ENCODE measurements at places on chromosomes 16 and 17. TPM values are rescaled to one million over a fixed set of nuclear protein-coding genes. Genes with fewer than 3 reads are reported as not detected.
A peak's percentile ranks its signal among the peaks of the same experiment; 100 is the strongest.

DNA sequence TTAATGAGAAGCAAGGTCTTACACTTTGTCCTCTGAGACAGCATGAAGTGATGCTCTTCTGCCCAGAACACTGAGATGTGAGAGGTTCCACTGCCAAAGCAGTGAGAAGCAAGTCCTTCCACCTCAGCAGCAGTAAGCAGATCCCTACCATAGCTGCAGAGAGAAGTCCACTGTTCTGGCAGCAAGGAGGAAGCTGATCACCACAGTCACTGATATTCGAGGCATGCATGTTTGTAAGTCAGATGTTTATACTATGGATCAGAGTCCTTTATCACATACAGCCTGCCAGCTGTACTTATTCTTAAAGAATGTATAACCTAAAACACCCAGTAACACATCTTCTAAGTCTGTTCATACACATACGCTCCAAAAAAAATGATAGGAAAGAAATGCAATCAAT is 18.2 kb upstream of the METTL2A start:
- no peak for DNase-seq

- no peak for DNase-seq
These were observed 23.8 kb upstream of the SLC12A3 start for GRCh38 chr16:56841233-56841632.

DNA sequence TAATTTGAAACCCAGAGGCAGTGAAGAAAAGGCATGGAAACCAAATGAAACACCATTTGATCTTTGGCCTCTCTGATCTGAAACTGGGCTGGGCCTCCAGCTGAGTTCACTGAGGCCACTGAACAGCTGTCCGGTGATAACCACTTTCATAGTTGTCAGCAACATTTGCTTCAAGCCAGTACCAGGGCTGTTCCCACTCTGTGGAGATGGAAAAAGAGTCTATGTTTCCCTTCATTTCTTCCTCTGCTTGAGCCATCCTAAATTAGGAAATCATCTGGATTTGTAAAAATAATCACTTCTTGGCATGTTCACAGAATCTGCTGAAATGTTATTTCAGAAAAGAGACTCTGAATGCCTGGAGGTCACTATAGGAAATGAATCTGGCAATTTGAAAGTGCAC is 119.3 kb downstream of the STX8 start:
- no peak for DNase-seq

GRCh38 chr17:63406689-63407330 is 39.3 kb downstream of the CYB561 start:
- DNase-seq, result no peak

DNA sequence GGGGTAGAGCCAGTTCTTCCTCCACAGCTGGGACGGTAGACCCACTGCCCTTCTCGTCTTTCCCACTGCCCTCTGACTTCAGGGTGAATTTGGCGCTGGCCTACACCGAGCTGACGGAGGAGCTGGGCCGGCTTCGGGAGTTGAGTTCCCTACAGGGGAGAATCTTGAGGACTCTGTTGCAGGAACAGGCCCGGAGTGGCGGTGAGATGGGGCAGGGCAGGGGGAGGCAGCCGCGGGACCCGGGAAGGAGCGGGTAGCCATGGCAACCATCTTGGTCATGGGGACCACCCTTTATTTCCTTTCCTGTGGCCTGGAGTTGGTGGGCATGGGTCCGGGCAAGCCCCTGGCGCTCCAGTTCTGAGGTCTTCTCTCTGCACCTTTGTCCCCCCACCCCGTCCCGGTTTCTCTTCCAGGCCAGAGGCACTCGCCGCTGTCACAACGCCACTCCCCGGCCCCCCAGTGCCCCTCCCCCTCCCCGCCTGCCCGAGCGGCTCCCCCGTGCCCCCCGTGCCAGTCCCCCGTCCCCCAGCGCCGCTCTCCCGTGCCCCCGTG is 14.4 kb downstream of the TBKBP1 start:
- peak; percentile 36 for DNase-seq

DNA sequence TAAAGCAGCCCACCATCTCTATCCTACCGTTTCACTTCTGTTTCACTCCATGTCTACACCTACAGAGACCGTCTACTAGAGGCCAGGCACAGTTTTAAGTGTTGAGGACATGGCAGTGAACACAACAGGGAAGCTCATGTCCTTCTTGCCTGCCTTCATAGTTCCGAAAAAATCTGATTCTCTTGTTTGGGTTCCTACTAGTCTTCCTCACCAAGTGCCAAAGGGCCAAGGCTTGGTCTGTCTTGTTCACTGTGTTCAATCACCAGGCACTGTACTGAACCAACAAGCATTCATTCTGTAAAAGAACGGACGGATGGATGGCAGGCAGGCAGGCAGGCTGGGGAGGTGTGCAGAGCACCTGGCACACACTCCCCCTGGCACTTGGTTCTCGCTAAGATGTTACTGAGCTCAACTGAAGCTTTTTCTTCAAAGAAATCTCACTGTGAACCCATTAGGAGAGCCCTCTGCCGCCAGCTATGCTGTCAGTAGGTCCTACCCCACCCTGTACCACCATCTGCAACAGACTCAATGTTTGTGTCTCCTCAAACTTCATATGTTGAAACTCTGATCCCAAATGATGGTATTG is 2.5 kb downstream of the DEXI start:
- DNase-seq, result no peak

DNA sequence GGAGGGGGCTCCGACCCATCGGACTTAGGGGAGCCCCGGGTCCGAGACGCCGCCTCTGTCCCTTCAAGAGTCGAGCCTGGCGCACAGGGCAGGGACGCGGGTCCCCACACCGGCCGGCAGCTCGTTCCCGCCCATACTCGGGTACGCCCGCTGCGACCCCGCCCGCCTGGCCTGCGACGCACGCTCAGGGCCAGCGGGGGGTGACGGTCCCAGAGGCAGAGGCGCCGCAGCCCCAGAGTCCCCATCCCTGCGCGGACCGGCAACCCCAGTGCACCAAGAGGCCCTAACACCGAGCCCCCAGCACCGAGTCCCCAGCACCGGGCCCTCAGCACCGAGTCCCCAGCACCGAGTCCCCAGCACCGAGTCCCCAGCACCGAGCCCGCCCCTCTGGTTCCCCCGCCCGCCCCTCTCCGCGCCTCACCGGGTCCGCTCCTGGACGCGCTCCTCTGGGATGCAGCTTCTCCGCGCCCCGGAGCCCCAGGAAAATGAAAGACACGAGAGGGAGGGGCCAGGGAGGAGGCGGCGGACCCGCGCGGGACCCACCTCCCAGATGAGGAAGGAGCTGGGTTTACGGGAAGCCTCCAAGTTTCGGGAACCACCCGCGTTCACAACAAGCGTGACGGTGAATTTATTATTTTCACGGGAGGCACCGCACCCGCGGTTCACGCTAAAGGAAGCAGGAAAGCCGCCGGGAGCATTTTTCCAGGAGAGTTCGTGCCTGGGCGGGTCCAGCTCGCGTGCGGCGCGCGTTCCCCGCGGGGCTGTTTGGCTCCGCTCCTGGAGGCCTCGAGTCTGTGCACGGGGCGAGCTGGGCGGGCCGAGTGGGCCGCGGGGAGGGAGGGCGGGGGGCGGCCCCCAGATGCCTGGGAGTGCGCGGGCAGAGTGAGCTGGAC is at the start of gene SECTM1:
Gene SECTM1 (minus strand): TSS at position 488 of the 893 bp plus-strand sequence. CDS start 6,526 bp downstream, outside the sequence.
- peak; percentile 81 for DNase-seq

DNA sequence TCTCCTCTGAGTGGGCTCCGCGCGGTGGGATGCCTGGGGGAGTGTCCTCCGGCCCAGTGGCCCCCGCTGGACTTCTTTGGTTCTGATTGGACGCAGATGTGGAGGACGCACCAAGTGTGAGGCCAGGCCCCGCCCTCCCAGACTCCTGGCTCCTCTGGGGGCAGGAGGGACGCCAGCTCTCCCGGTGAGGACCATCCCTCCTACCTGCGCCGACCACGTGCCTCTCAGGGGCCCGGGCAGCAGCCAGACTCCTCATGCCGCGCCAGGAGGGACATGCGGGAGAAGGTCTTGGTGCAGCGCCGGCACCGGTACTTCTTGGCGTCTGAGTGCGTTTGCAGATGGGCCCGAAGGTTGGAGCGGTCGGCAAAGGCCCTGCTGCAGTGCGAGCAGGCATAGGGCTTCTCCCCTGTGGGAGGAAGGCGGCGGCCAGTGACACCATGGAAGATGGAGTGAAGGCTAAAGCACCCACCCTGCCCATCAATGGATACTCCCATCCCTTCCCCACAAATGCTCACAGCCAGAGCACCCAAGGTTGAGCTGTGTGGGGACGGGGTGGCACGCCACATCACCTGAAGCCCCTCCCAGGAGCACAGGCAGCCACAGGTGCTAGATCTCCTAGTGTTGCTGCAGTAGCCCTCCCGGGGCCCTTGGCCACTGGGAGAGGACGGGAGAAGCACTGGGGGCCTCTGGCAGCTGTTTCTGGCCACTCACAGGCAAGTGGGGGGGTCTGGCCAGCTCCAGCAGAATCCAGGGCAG is 7.9 kb downstream of the SNAI3 start:
- DNase-seq, result peak; percentile 43

DNA sequence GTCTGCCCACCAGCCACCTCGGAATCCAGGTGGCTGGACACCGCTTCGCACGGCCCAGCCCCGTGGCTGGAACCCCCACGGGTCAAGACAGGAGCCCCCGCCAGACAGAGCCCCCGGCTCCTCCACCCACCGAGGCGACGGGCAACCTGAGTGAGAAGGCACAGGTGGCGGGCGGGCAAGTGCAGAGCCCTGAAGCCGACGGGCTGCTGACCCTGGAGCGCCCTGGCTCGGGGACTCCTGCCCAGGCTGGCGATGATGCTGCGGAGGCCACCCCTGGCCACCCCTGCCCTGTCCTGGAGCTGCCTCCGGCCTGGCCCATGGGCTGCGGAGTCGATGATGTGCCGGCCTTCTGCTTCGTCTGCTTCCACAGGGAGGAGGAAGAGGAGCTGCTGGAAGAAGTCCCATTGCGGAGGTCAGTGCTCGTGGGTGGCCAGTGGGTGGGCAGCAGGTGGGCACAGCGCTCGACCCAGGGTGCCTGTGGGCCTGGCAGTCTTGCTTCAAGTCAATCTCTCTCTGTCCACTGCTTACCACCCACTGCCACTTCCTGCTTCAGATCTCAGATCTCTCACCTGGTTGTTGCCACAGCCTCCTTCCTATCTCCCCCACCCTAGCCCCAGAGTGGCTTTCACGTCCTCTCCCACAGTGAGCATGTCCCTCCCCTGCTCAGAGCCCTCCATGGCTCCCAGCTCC is 33.1 kb upstream of the SBK1 start:
- no peak for DNase-seq

DNA sequence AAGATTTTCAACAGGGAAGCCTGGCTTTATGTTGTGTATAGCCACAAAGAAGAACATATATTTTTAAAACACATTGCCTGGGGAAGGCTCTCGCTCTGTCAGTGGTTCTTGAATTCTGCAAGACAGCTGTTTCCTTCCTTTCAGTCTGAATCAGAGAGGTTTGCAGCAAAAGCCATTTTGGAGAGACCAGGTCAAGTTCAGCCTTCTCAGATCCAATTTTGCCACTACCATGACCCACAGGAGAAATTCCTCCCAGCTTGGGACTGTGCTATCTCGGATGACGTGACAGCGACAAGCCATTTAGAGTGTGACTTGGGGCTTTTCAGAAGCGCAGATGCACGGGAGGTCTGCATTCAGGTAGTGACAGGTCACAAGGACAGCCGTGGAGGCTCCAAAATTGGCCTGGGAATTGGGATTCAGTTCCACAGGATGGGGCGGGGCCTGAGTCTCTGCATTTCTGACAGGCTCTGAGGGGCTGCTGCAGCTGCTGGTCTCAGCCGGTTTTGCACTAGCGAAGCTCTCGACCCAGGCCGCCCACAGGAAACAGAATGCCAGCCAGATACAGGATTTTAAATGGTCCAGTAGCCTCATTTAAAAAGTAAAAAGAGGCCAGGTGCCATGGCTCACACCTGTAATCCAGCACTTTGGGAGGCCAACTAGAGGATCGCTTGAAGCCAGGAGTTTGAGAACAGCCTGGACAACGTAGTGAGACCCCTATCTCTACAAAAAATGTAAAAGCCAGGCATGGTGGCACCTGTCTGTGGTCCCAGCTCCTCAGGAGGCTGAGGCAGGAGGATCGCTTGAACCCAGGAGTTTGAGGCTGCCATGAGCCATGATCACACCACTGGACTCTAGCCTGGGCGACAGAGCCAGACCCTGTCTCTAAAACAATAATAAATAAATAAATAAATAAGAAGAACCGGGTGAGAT is 196.6 kb upstream of the CIBAR2 start:
- no peak for DNase-seq

DNA sequence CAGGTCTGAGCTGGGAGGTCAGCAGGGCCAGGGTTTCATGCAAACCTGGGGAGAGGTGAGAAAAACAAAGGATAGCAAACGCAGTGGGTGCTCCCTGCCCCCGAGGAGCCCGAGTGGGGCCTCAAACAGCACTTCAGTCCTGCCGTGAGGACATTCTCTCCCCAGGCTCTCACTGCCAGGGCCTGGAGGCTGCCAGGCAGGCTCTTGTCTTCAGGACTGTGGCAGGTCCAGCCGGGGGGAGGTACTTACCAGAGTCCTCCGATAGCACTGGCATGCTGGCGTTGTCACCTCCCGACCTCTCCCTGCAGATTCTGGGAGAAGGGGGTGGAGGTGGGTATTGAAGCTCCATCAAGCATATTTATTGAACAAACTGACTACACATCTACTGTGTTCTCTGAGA is 1.3 kb downstream of the MPP3 start:
- peak; percentile 87 for DNase-seq

- DNase-seq, result peak; percentile 78
These were observed 787 bp downstream of the CTCF start for GRCh38 chr16:67562918-67563707.

GRCh38 chr16:68349838-68350410 is 39.1 kb downstream of the PRMT7 start:
- DNase-seq, result no peak

DNA sequence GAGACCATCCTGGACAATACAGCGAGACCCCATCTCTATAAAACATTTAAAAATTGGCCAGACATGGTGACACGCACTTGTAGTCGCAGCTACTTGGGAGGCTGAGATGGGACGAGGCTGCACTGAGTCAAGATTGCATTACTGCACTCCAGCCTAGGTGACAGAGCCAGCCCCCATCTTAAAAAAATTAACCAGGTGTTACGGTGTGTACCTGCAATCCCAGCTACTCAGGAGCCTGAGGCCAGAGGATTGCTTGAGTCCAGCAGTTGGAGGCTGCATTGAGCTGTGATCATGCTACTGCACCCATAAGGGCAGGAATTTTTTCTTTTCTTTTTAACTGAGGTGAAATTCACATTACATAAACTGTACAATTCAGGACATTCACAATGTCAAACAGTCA is 16.9 kb upstream of the TMC7 start:
- DNase-seq, result no peak

DNA sequence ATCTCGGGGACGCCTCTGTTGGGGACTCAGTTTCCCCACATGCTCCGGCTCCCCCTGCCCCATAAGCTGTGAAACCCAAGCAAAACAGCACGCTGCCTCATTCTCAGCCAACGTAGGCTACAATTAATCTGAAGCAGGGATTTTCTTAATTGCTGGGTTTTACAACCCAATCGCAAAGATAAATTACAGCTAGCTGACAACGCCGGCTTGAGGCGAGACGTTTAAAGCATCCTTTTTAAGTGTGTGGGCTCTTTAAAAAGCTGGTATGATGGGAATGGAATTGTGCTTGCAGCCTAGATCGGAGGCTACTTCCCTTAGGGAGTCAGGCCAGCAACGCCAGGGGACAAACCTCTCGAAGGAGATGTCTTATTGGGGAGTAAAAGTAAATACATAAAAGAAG is 185.3 kb downstream of the ZNF423 start:
- DNase-seq, result no peak

- DNase-seq, result no peak
These were observed 87.2 kb upstream of the SMURF2 start for GRCh38 chr17:64749306-64749705.

Gene OTOP3
- total RNA-seq, result not detected

Gene ITPRIPL2
- 60.7 TPM for total RNA-seq

Gene ZNF385C
- 1.2 TPM for total RNA-seq

Gene KRT40
- 0.27 TPM for total RNA-seq

Gene SOX15
- total RNA-seq, result 0.47 TPM

Gene HBQ1
- not detected for total RNA-seq
